ENCODE measurements at places on chromosomes 2 and 18.

DNA sequence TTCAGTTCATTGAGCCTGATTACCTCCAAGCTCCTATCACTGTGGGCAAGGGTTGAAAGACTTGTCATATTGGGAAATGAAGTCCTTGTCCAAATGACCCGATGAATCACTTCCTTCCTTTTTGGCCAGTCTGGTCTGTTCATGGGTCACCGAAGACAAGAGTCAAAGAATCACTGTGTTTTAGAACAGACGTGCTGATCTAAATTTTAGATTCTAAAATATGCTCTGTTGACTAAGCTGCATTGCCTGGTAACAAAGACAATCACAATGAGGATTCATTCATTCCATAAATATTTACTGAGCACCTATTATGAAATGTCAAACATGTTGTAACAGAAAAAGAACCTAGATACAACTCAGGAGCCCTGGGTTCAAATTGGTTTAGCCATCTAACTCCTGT lies 99.4 kb upstream of the RND3 start:
- DNase-seq, result no peak

- no peak for DNase-seq
Observed at GRCh38 chr2:34734662-34735061, 1135.6 kb upstream of the FAM98A start.

DNA sequence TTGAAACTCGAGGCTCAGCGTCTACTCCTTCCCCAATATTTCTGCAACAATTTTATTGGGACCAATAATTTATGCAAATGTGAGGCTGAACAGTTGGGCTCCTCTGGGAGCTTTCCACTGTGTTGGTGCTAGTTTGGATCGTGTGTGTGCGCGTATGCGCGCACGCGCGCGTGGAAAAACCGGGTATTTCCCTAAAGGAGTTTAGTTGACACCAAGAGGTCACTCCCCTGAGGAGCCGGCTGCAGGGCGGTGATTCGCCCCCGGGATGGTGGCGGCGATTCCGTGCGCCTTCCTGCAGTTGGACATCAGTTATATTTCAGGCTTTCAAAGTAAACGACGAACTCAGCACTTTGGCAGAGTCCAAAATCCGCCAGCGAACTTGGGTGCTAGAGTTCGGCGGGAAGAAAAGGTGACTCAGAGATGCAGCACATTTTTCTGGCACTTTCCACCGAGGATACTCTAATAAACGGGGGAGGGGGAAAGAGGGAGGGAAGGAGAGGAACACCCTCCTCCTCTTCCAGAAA lies 186.5 kb upstream of the FANCL start:
- DNase-seq, result peak; percentile 58

DNA sequence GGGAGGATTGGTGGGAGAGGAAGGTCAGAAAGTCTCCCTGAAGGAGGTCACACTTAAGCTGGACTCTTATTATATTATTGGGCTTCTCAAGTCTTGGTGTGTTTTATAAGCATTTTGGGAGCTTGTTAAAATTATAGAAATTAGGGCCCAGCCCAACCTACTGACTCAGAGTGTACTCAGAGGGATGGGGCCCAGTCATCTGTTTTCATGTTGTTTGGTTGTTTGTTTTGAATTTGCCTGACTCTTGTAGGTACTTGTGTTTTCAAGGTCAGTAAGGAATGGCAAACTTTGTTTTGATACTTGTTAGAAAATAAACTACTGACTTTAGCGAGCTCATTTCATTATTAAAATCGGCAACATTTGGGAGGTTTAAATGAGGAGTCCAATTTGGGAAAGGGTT lies 152.0 kb downstream of the INSIG2 start:
- DNase-seq, result no peak

- DNase-seq, result no peak
Observed at GRCh38 chr2:29463181-29463900, 348.1 kb downstream of the CLIP4 start.

- DNase-seq, result no peak
Observed at GRCh38 chr2:186853951-186854350, 5.0 kb upstream of the ZSWIM2 start.

GRCh38 chr2:120628248-120628647 lies 107.4 kb upstream of the GLI2 start:
- DNase-seq, result no peak

DNA sequence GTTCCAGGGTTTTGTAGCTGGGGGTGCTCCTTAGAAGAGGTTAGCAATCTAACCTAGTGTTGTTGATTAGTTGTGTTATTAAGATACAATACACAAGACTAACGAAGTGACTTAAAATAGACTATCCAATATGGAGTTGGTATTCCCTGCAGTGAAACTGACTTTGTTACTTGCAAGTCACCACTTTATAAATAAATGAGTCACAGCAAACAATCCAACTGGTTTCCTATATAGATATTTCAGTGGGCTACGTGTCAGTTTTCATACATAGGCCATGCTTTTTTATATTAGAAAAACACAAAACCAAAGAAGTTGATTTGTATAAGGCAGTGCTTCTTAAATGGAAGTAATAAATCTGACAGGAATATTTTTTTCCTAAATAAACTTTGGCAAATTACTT lies 274.0 kb downstream of the CAMKMT start:
- DNase-seq, result no peak

DNA sequence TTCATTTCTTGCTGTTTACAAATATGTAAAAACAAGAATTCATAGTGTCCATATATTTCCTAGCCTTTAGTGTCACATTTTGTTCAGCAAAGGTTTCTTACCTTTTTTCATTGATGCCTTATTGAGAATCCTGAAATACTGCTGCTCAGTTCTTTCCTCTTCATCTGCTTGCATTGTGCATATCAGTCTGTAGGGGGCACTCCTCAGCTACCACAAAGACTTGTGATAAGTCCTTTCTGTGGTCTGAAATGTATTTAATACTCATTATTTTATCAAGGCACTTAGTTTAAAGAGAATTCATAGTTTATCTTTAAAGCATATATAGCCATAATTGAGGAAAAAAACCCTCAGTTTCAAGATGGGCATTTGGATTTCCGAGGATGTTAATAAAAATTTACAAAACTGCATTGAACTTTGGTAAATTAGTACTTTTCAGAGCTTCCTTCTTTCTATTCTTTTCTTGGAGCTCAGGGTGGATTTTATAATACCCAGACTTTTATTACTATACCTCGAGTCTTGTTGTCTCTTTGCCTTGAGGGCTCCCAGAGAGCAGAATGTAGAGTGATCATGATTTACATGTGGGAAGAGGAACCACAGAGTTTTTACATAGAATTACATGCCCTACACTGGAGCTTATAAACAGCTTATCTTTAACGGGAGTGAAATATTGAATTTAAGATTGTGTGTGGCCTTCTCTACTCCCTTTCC lies 570.1 kb downstream of the PLCL1 start:
- peak; percentile 55 for DNase-seq

GRCh38 chr2:17822445-17823117 lies 6.3 kb downstream of the MSGN1 start:
- no peak for DNase-seq

- no peak for DNase-seq
Observed at GRCh38 chr18:12449051-12449785, 41.5 kb downstream of the PRELID3A start.

- DNase-seq, result no peak
Observed at GRCh38 chr2:170277951-170278350, 100.0 kb downstream of the MYO3B start.

- peak; percentile 88 for DNase-seq
Observed at GRCh38 chr2:156399950-156400705, 36.1 kb upstream of the GPD2 start.

DNA sequence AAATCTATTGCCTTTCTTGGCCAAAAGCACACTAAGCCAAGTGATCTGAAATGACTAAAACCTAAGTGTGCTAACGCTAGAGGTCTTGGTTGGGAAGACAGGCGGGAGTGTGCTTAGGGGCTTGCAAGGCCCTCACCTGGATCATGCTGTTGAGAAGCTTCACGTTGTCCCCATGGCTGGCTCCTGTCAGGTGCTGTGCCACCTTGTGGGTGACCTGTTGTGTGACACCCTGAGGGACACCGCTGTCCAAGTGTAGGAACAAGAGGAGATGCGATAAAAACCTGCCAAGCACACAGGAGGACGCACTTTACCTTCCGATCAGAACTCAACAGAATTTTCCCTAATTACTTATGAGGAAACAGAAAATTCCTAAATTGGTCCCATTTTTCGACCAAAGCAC lies 50.8 kb downstream of the EPG5 start:
- DNase-seq, result no peak

DNA sequence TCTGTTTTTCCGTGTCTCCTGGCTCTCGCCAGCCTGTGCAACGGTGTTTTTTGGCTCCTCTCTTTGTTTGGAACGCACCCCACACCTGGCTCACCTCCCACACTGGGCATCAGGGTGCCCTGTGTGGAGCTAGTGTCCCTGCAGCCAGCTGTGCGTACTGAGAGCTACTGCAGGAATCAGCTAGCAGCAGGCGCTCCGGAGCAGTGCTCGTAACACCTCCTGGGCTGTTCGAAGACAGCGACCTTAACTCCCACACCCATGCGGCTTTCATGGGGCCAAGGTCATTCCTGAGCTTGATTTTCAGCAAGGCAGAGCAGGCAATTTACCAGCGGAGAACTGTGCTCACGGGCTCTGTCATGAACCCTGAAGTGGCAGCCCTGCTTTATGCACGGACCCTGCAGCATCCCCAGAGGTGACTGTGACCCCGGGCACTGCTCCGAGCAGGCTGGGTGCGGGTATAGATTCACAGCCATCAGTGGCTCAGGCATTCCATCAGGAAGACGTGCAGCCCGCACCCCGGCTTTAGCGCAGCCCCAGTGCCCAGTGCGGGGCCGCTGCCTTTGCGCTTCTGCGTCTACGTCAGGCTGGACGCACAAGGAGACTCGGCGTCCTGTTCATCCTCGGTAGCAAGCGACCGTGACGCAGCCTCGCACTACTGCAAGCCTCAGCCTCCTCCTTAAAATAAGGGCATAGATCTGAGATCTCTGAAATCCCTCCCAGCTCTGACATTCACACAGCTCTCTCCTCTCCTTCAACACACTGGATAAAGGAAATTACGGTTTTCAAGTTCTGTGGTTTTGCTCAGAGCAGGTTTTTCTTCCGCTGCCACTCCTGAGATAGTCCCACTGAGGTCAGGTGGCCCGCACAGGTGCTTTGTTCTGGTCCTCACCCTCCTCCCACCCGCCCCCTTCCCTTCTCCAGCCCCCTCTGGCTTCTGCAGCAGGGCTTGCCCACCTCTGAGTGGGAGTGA lies 58.2 kb downstream of the ADI1 start:
- no peak for DNase-seq

GRCh38 chr2:148526509-148527346 lies 117.8 kb upstream of the EPC2 start:
- DNase-seq, result no peak

- peak; percentile 38 for DNase-seq
Observed at GRCh38 chr2:190791347-190791975, 89.2 kb upstream of the GLS start.

- DNase-seq, result peak; percentile 81
Observed at GRCh38 chr2:11688222-11689069, 18.5 kb upstream of the NTSR2 start.

DNA sequence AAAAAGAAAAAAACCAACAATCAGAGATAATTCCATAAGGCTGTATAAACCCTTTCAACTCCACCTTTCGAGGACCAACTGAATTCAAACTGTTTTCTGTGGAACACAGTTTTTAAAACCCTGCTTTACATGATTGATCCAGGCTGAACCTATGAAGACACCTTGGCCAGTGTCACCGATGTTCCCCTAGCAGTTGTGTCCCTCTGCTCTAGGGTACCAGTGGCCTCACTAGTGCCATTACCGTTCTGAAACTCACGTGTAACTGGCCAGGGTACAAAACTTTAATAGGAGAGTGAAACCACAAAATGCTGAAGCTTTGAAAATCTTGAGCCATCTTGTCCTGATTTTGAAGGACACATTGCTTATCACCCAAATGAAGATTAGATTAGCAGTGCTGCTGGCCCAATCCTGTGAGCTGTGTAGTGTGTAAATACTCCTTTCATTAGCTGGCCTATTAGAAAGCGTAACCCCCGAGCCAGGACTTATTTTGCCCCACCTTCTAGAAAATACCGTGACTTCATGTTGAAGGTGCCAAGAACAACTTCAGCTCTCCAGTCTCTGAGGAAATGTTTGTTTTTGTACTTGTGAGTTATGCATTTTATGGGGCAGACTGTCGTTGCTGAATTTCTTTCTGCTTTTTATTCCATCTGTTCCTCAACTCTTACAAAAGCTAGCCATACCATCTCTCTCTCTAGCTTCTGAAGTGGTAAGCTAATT lies 147.8 kb upstream of the MAP3K20 start:
- peak; percentile 31 for DNase-seq

DNA sequence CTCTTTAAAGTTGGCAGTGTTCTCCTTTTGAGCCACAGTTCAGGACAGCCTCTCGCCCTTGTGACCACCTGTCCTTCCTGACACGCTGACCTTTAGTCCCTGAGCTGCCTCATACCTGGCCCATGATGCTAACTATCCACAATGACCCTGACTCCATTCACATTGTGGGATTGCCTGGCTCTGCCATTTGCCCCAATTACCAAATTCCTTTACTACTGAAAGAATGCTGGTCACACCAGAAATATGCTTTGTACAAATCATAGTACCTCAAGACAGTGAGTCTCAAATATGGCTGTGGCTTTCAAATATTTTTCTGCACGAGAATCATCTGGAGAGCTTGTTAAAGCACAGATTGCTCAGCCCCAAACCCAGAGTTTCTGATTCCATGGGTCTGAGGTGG lies 54.2 kb downstream of the LTBP1 start:
- no peak for DNase-seq

DNA sequence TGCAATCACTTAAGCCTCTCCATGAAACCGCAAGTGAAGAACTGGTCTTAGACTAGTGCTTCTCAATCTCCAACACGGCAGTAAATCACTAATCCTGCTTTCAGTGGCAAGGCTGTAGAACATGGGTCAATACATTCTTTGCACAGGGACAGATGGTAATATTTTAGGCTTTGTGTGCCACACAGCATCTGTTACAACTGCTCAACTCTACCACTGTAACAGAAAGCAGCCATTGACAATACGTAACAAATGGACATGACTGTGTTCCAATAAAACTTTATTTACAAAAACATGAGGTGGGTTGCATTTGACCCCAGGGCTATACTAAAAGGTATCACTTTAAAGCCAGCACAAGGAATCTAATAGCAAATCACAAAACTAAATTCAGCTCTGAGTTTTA lies 51.1 kb downstream of the RNF152 start:
- no peak for DNase-seq

All from right hindlimb (tissue), 1 donor.